ENCODE measurements at places on chromosomes 16 and 17.

DNA sequence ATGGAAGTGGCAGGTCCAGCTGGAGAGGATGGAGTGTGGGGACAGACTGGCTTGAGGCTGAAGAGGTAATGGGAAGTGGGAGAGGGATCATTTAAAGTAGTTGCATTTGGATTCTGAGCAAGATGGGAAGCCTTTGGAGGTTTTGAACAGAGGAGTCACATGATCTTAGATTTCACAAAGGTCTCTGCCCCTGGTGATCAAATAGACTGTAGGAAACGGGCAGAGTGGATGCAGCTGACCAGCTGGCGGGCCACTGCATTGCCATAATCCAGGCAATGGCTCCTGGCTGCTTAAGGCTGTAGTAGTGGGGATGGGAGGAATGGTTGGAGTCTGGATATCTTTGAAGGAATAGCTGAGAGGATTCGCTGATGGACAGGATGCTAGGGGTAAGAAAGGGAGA is 81.5 kb downstream of the SLC6A2 start:
- no peak for DNase-seq

- DNase-seq, result no peak
Observed at GRCh38 chr16:21283521-21284289, 5.6 kb upstream of the CRYM start.

- DNase-seq, result no peak
Observed at GRCh38 chr17:51032850-51033249, 87.8 kb downstream of the SPAG9 start.

- peak; percentile 58 for DNase-seq
Observed at GRCh38 chr17:37844158-37844976, 79.8 kb upstream of the TBC1D3K start.

DNA sequence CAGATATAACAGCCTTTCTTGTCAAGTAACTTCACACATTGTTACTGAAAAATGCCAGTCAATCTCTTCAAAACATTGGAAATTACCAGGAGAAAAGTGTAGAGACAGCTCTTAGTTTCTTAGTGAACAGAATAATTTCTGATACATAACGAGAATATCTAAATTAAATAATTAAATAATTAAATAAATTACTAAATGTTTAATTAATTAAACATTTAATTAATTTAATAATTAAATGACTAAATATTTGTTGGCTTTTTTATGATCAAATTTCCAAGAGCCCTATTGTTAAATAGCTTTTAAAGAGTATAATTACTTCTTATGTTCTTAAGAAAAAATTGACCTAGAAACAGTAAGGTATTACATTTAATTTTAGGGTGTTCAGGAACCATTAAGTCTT is 129.6 kb downstream of the SSH2 start:
- DNase-seq, result no peak

GRCh38 chr17:81385320-81386111 is 9.7 kb upstream of the BAHCC1 start:
- no peak for DNase-seq

DNA sequence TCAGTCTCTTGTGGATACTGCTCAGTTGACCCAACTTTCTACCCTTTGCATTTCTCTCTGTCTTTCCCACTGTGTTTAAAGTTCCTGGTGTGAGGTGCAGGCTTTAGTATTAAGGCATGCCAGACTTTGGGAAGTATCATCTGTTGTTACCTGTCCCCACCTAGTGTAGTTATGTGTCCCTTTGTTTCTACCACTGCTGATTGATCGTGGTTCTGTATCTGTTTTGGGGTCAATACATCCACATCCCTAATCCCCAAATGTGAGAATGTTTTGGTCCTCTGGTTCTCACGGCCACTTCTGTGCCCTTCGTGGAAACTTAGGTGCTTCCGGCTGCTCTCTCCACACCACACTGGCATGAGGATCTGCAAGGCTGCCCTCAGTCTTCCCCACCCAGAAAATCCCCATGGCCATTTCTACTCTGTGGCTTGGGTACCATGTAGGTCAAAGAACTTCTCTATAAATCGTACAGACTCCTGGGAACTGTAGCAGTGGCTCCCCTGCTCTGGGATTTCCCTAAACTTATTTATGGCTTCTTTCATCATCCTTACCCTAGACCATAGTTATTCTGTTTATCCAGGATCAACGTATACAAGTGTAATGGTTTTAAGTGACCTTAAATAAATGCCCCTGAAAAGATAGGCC is 443.2 kb downstream of the XYLT1 start:
- no peak for DNase-seq

- no peak for DNase-seq
Observed at GRCh38 chr17:73625006-73625405, 19.2 kb downstream of the SDK2 start.

- no peak for DNase-seq
Observed at GRCh38 chr17:49545806-49546545, 29.7 kb upstream of the NXPH3 start.

GRCh38 chr16:85585711-85586110 is 27.4 kb upstream of the GSE1 start:
- DNase-seq, result no peak

DNA sequence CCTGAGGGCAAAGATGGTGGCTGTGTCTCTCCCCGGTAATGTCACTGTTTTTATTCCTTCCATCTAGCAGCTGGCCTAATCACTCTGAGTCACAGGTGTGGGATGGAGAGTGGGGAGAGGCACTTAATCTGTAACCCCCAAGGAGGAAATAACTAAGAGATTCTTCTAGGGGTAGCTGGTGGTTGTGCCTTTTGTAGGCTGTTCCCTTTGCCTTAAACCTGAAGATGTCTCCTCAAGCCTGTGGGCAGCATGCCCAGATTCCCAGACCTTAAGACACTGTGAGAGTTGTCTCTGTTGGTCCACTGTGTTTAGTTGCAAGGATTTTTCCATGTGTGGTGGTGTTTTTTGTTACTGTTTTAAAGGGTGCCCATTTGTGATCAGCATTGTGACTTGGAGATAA is 5.5 kb upstream of the RAPGEFL1 start:
- DNase-seq, result no peak

GRCh38 chr17:5700745-5701144 is 116.4 kb upstream of the NLRP1 start:
- DNase-seq, result no peak

DNA sequence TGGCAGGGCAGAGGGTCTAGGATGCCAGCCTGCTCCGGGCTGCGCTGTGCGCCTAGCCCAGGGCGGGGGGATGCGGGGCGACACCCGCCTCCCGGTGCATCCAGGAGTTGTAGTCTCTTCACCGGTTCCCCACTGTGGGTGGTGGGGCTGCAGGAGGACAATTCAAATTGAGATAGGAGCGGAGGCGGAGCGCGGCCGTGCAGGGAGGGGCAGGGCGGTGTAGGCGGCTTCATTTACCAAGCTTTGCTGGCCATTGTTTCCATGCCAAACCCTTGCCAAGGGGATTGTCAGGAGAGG is 2047.4 kb downstream of the TP53TG3F start:
- no peak for DNase-seq

DNA sequence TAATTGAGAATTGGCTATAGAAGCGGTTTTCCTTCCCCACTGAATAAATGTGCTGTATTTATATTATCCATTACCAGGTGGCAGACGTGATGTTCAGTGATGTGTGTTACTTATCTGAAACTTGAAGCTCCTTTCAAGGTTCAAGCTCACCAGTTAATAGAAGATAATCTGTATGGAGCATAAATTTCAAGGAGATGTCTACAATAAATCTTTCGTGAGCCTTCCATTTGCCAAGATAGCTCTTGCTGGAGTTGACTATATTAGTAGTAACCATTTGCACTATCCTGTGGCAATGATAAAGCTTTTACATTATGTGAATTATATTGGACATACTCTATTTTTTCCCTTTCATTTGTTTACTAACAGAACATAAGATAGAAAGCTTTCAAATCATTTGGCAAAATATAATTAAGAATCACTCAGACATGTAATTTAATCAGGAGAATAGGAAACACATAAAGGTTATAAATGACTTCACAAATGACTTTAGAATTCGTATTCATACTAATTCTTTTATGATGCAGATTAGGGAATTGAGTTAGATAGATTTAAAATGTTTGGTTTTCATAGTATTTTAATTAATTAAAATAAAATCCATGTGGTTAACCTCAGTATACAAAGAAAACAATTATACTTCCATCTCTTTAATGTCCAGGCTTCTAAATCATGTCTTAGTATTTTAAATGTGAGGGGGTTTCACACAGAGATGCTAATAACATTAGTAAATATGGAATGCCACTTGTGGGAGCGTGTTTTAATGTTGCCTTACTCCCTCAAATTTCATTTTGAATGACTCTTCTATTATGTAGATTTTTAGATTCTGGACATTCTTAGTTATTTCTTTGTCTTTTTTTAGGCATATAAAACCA is 664.4 kb upstream of the CDH8 start:
- DNase-seq, result no peak

- no peak for DNase-seq
Observed at GRCh38 chr17:67959510-67959909, 36.8 kb downstream of the C17orf58 start.

DNA sequence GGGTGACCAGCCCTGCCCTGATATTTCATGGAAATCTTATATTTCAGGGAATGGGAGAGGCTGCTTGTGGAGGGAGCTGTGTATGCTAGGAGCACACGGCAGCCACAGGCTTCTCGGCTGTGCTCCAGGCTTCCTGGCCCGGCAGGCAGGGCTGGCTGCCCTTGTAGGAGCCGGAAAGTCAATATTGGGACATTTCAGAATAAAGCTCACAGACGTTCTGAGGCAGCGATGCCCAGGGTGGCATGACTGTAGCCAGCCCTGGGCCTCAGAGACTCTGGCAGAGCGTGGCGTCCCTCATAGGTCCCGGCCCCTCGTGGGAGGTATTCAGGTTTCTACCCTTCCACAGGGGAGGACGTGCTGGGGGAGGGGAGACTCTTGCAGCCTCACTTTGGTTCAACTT is 65.7 kb downstream of the BANP start:
- no peak for DNase-seq

- DNase-seq, result no peak
Observed at GRCh38 chr16:27706866-27707685, 157.1 kb downstream of the KATNIP start.

DNA sequence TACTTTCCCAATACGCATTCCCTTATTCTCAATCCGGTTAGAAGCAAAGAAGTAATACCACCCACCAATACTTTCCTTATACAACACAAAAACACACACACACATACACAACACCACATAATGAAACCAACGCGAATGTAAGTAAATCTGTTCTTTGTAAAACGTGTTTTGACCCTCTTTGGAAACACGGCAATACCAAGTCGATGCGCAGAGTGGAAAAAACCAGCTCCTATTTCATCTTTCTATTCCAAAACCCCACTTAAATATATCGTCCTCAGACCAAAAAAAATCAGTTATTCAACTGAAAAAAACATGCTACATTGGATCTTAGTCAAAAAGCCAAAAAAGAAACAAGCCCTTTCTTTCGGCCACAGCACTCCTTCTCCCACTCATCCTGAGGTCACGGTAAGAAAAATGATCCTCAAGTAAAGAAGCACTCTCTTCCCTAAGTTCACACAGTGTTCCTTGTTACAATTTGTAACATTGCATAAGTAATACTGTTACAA is 31.0 kb upstream of the ARL4D start:
- DNase-seq, result peak; percentile 64

DNA sequence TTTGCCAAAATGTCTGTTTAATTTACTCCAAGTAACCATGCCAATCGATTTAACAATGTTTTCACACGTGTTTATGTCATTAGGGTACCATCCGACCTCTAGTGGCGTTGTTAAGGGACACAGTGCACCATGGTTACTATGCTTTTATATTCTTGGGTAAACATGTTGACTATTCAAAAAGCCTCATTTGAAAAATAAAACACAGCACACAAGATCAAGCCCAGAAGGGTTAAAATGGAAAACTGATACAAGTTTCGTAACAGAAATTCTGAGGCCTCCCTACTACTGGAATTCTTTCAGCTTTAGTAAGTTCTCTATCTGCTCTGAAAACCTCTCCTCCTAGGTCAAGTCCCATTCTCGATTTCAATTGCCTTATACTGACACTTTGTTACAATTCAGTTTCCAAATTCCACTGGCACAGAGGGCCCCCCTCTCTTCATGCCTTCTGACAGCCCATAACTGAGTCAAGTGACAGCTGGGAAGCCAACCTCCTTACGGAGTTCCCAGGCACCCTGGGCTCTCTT is 2.1 kb downstream of the CFAP20 start:
- DNase-seq, result no peak

DNA sequence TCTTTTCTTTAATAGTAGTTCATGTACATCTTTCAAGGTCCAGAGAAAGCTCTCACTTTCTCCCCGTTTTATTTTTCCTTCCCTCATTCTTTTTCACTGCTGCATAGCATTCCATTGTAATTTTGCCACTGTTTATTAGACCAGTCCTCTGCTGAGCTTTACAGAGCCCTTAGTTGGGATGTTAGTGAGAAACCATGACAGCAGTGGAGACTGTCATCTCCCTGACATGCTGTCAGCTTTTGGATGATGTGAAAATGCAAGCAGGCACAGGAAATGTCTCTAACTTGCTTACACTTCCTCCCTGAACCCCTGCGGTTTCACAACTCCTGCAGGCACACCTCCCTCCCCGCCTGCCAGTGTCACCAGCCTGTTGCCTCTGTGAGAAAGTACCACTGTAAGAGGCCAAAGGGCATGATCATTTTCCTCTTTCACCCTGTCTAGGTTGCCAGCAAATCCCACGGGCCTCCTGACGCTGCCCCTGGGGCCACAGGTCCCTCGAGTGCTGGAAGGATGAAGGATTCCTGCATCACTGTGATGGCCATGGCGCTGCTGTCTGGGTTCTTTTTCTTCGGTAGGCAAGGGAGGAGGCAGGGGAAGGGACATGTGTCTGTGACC is at the start of gene ITGAL:
Gene ITGAL (plus strand): TSS at position 415 of the 615 bp plus-strand sequence. CDS start 96 bp downstream, at position 511.
- DNase-seq, result peak; percentile 88

DNA sequence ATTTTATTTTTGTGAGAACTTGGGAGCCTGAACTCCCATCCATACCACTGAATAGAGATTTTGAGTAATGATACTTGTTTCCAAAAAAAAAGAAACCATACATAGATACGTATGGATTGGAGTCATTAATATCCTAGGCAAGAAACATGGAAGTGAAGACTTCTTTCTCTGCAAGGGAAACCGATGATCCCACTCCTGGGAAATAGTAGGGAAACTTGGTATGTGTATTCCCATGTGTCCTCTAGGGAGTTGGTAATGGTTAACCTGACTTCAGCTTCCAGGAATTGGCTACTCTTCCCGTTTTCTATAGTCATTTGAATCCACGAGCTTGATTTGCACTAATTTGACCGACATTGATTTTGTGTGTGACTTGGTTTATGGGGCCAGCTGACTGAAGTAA is 5.4 kb downstream of the FUS start:
- no peak for DNase-seq

DNA sequence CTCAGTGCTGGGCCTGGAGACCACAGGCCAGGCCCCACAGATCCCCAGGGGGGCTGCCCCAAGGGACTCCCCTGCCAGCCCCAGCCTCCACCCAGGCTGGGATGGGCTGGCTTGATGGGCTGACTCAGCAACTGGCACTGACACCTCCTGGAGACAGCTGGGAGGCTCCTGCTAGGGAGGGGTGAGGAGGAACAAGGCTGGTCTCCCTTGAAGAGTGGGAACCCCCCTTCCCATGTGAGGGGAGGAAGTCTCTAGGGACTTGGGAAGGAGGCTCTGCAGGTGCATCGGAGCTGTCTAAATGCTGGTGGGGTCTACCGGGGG is 10.4 kb downstream of the NHERF1 start:
- no peak for DNase-seq

All from stimulated activated CD4-positive, alpha-beta T cell treated with anti-CD3 and anti-CD28 coated beads, Interleukin-1b, Interleukin-23, amount 100 ng/mL, for 48 hours (primary cell).